GM06990 (cell line): ENCODE measurements at places on chromosomes 5 and 9.

- DNase-seq: no peak
Measured at GRCh38 chr5:122385286-122385685, 73.2 kb downstream of the SNCAIP start.

DNA sequence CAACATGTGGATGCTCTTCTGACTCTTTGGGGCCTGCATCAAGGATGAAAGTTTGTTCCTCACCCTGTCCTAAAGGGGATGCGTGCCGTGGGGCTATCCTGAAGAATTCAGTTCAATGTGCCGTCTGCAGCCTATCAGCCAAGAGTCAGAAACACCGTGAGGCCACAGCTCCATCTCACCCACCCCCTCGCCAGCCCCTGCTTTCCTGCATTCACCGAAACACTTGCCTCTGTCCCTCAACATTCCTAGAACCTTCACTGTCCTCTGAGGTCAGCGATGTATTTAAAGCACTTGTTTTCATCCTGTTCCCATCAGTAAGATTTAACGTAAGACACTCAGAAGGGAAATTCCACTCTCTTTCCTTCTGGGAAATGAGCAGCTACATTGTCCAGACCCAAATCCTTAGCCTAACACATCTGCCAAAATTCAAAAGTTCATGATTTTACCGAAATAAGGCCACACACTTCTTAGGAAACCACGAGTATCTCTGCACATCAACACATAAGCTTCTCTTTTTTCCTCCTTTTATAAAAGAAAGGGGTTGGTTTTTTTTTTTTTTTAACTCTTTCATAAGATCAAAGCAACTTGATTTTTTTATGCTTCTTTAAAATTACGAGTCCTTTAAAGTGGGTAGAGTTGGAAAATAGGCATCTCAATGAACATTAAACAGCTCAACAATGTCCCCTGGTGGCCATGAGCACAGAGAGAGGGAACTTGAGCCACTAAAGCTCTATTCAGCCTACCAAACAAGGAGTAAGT is 100.7 kb downstream of the SUSD1 start:
- peak; percentile 62 for DNase-seq

GRCh38 chr5:109844148-109844547 is 154.4 kb downstream of the MAN2A1 start:
- DNase-seq: no peak

- no peak for DNase-seq
Measured at GRCh38 chr5:79973511-79973910, 17.6 kb downstream of the MTX3 start.

GRCh38 chr9:87873607-87874303 is 8.9 kb upstream of the SPATA31E1 start:
- no peak for DNase-seq

DNA sequence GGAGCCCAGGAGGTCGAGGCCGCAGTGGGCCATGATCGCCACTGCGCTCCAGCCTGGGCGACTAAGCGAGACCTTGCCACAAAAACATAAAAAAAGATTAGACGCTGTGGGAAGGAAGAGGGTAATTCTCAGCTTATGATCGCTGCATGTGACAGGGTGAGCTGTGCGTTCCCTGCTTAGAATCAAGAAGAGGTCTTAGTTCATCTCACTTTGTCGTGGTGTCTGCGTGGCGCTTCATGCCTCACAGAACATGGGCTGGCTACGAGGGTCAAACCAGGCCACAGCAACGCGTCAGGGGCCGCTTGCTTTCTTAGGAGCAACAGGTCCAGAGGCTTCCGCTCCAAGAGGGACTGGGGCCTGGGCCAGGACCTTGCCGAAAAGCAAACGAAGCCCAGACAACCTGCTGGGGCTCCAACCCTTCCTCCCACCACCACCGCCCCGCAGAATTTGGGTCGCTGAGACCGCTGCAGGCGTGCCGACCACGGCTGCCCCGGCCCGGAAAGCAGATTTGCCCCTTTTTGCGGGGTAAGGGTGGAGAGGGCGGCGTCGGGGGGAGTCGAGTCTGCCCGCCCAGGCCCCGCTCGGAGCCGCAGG is 10.0 kb upstream of the GRIN1 start:
- DNase-seq: peak; percentile 48

GRCh38 chr9:38195737-38196161 is 126.7 kb upstream of the SHB start:
- no peak for DNase-seq

- no peak for DNase-seq
Measured at GRCh38 chr9:107131108-107131799, 151.8 kb upstream of the RAD23B start.

GRCh38 chr5:61076626-61077025 is 85.6 kb downstream of the SMIM15 start:
- DNase-seq: no peak

GRCh38 chr5:2908086-2908485 is 156.6 kb upstream of the IRX2 start:
- DNase-seq: no peak

- DNase-seq: no peak
Measured at GRCh38 chr5:81360640-81361039, 33.3 kb downstream of the ACOT12 start.

GRCh38 chr5:139577689-139578290 is 16.7 kb downstream of the UBE2D2 start:
- no peak for DNase-seq

- DNase-seq: no peak
Measured at GRCh38 chr9:110058304-110058953, 149.5 kb downstream of the C9orf152 start.

DNA sequence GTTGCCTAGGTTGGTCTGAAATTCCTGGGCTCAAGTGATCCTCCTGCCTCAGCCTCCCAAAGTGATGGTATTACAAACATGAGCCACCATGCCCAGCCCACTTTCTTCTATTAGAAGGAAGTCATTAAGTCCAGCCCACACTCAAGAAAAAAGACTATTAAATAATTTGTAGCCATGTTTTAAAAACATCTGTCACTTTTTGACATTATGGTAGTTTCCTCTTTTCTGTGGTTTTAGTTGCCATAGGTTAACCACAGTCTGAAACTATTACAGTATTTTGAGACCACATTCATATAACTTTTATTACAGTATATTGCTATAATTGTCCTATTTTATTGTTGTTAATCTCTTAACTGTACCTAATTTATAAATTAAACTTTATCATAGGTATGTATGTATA is 31.9 kb upstream of the C5orf24 start:
- peak; percentile 43 for DNase-seq

DNA sequence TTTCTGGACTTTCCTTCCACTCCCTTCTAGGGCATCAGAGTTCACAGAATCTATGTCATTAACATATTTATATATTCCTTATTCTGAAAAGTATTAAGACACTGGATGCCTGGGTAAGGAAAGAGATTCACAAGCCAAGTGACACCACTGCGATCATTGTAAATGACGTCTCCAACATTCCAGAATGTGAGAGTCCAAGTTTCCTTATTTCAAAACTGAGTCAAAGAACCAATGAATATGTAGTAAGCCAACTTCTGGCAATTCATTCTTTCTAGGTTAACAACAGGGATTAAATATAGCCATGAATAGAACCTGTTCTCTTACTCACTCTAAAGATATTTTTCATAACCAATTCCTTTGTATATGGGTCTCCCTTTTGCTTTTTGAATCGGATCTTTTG is 18.1 kb downstream of the RAI14 start:
- no peak for DNase-seq

- DNase-seq: no peak
Measured at GRCh38 chr5:37754976-37755375, 84.9 kb downstream of the GDNF start.

GRCh38 chr9:107789001-107789700 is 299.6 kb upstream of the KLF4 start:
- no peak for DNase-seq

DNA sequence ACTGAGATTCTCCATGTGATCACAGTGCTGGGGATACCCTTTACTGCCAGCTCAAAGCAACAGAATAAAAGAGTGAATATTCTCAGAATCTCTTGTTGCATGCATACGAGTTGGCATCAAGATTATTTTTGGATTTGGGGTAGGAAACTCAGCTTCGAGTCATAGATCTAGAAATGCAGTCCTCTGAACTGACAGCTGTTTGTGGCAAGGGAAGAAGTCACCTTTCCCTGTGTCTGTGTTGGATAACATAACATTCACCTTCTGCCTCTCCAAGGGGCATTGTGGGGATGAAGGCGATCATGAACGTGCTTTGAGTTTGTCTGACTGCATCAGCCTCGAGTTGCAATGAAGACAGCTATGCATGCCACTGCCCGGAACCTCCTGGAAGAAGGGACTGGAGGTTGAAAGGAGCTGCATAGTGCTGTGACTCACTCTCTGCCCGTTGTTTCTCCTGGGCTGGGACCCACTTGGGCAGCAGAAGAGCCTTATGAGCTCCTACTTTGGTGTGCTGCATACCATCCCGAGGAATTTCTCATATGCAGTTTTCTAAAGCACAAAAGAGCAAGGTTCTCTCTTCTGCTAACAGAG is 231.7 kb downstream of the ARHGAP26 start:
- DNase-seq: no peak

DNA sequence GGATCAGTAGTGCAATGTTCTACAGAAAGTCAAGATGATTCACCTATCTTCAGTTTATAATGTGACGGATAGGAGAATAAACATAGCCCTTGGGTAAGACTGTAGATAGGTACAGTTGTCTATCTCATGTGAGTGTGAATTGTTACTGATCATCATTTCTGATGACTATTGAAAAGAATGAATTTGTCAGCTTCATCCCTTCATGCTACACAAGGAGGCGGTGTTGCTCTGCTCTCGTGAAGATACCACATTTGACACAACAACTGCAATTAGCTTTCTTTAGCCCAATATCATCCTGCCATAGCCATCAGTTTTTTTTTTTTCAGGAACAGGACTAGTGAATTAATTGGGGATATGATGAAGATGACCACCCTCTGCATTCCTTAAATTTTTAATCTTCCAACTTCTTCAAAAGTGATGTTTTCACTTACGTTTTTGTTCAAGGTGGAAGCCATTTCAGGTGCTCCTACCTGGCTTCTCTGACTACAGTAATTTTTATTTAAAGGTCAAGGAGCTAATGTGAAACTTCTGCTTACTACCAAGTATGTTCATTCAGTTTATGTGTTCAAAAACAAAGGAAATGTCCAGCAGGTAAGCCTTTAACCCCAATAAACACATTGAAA is 152.9 kb upstream of the MOCS2 start:
- no peak for DNase-seq

DNA sequence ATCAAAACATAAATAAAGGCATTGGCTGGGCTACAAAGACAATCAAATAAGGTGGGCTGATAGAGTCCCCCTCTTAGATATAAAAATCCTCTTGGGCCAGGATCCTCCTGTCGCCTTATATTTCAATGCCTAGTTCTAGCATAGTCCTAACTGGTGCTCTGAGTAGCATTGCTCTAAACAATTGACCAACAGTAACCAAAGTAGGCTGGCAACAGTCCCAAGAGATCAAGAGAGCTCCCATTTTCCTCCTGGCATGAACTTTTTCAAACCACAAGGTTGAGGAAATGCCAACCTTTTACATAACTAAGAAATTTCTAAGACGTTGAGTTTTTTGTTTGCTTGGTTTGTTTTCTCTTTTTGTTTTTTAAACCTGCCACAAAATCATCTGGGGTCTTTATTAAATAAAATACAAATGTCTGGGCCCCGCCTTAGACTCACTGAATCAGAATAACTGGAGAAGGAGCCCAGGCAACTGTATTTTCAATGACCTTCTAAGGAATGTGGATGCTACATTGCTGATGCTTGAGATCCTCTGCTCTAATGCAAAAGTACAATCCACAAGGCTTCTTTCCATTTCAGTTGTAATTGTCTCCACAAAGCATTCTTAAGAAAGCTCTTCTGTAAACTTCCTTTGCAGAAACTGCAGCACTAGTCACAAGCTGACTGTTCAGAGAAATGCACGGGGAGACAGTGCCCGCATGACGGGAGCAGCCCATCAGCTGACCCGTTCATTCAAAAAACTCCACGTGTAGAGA is 2.9 kb downstream of the SLC45A2 start:
- DNase-seq: no peak

- no peak for DNase-seq
Measured at GRCh38 chr5:146025114-146025680, 80.2 kb downstream of the PLAC8L1 start.

DNA sequence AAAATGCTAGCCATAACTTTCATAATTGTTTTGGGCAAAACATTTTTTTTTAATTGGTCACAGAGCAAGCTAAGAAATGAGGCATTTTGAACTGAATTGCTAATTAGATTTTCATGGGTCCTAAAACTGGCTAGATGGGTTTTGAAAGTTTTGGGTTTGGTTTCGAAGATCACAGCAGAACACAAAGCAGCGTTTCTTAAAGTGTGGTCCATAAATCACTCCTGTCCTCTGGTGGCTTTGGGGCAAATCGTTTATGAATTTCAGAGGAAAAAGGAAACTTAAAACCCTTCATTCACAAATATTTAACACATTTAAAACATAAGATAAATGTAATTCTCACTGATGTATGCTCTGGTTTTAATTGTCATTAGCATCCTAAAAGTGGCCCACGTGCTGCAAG is 503.7 kb downstream of the SPATA31D1 start:
- DNase-seq: no peak

DNA sequence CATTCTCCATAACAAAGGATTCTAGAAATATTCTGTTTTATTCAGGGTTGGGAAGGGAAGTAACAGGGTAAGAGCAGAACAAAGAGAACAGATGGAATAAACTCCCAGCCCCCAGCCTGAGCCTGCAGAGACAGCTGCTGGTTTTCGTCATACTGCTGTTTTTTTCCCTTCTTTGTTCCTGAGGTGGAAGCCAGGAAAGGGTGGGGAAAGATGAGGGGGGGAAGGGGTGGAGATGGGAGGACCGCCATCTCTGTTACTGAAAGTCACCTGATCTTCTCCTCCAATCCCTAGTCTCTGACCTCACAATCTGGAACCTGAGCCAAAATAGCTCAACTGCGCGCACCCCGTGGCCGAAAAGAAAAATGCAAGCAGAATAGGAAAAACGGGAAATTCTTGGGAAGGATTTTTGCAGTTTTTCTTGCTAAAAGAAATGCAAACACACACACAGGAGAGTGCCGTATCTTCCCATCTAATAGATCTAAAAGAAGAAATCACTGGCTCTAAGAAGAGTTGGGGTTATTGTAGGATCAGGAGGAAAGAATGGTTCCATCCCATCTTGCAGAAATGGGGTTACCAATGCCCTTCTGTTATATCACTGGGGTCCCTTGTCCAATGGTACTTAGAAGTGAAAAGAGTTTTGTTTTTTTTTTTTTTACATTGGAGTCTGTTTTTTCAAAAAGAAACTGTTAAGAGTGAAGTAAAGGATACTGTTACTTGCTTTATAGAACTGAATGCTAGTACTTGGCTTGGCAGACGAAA is 57.9 kb downstream of the DIAPH1 start:
- no peak for DNase-seq

DNA sequence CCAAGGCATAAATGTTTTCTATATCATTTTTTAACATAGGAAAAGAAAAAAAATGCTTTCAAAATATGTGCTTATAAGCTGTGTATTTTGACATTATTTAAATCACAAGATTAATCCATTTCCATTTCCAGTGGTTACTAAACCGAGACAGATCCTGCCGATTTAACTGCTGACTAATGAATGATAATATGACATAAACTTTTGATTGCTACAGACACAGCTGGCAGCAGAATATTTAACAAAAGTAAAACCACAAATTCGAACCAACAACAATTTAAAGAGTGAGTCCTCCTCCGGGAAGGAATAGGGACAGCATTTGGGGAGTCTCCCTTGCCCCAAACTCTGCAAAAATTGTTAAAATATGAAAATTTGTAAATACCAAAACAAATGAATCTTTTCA is 401.3 kb upstream of the DAB2 start:
- DNase-seq: no peak

- no peak for DNase-seq
Measured at GRCh38 chr5:99543841-99544240, 615.0 kb upstream of the CHD1 start.
